ENCODE measurements at places on chromosomes 11 and 22.

DNA sequence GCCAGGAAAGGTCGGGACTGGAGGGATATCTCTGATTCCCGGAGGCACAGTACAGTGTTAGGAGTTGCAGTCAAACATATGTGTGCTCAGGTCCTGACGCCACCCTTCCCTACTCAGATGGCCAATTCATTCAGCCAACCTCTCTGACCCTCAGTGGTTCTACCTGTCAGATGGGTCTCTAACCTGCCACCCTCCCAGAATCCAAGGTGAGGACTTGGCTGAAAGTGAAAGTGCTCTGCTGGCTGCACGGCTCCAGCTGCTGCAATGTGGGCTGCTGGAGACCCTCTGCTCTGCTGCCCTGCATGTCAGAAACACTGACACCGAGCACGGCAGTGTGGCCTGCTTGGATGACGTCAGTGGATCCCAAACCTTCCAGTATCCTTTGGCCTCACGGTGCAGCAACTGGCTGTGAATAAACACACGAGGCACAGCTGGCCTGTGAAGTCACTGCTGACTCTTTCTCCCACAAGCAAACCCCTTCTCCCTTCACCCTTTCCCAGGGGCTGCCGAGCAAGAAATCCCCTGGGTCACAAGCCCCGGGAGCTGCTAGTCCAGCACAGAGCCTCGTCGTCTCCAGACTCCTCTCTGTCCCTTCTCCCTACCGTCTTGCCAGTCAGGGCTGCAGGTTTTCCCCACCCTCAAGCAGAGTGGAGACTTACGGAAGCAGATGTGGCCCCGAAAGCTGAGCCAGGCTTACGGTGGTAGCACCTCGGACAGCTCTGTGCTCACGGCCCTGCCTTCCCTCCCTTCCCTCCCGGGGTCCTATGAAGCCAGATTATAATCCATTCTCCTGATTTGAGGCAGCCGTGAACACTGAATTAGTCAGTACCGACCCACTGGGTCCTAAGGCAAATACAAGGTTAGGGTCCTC, 24.3 kb downstream of the KIAA0930 start:
- DNase-seq = no peak

GRCh38 chr11:61954851-61955421, 4.8 kb downstream of the BEST1 start:
- DNase-seq = no peak

- no peak for DNase-seq
Measured at GRCh38 chr11:118147502-118147901, 5.1 kb downstream of the SCN4B start.

- DNase-seq = no peak
Measured at GRCh38 chr11:134508219-134508990, 96.4 kb upstream of the B3GAT1 start.

DNA sequence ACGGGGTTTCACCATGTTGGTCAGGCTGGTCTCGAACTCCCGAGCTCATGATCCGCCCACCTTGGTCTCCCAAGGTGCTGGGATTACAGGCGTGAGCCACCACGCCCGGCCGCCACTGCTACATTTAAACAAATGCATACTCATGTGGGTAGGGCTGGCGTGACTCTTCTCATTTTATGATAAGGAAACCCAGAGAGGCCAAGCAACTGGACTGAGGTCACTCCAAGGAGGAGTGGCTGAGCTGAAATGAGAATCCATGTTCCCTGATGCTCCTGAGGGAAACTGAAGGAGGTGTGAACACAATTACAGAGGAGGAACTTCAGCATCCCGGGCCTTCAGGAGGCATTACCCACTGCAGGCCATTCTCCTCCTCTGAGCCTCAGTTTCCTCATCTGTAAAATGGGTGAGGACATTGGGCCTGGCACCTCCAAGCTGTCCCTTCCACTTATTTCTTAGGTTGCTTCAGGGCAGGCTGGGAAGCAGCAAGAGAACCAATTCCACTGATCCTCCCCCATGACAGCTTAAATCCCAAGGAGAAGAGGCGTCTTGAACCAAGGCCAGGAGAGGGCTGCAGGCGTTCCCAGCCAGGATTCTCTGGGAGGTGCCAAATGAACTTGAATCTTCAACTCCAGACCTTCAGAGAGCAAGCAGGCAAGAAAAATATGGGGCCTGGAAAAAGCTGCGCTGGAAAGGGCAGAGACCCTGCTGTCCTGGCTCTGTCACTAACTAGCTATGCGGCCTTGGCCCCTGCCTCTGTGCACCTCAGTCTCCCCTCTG, 2.9 kb downstream of the TST start:
- DNase-seq = no peak

DNA sequence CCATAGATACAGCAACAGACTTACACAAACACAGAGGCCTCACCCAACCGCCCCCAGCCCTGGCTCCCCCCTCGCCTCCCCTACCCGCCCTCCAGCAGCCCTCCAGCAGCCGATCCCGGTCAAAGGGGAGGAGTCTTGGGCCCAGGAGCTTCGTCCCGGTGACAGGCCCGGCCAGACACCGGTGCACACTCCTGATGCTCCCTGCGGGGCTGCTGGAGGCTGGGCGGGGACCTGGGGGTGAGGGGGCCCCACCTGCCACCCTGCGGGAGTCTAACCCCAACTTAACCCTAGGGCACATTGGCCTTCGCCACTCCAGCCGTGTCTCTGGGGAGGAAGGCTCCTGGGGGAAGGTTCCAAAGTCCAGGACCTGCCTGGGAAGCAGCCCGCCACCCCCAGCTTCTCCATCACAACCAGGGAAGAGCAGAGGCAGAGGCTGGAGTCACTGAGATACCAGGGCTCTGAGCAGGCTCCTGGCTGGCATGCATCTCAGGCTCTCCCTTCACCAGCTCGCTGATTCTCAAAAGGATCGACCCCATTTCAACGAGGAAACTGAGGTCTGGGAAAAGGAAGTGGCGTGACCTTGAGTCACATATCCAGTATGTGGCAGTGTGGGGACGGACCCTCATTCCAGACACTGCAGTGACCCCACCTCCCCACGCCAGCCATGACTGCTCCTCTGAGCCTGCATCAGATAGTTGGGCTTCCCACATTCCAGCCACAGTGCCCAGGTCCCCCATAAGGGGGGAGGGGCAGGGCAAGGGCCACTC, 14.4 kb downstream of the BCL9L start:
- DNase-seq = no peak

DNA sequence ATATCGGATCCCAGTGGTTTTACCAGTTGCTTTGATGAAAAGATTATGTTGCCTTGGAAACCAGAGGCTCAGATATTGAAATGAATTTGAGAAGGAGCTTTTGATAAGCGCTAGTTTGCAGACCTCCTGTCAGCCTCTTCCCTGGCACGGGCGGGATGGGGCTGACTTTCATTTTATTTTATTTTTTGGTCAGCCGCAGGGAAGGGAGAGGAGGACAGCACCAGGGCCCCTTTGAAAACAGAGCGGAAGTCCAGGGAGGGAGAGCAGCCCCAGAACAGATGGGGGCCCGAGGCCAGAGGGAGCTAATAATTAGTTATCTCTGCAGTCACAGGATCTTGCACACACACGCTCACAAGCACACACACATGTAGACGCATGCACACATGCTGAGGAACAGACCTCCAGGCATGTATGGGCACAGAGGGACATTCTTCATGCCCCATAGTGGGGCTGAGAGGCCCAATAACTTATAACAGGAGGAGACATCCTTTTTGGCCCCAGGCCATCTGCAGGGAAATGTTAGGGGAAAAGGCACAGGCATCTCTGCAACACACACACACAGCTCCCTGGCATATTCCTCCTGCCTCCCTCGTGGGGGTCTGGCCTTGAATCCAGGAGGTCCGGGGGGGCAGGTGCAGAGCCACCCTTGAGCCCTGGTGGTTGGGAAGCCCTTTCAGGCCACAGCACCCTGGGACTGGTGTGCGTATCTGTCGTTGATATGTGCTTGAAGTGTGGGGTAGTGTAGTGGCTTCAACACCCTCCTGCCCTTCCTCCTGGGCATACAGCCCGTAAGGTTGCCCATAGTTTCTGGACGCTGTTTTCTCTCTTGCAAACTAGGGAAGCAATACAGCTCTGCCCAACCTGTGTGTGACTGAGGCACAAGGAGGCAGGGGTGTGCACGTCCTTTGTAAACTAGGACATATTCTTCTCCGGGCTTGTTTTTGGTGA, 117.3 kb downstream of the CEP164 start:
- no peak for DNase-seq

DNA sequence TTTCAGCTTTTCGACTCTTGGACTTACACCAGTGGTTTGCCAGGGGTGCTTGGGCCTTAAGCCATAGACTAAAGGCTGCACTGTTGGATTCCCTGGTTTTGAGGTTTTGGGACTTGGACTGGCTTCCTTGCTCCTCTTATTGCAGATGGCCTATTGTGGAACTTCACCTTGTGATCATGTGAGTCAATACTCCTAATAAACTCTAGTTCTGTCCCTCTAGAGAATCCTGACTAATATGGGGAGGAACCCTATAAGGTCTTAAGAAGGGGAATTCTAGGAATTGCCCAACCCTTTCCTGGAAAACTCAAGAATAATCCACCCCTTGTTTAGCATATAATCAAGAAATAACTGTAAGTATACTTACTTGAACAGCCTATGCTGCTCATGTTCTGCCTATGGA, 491.8 kb downstream of the TMEM135 start:
- no peak for DNase-seq

DNA sequence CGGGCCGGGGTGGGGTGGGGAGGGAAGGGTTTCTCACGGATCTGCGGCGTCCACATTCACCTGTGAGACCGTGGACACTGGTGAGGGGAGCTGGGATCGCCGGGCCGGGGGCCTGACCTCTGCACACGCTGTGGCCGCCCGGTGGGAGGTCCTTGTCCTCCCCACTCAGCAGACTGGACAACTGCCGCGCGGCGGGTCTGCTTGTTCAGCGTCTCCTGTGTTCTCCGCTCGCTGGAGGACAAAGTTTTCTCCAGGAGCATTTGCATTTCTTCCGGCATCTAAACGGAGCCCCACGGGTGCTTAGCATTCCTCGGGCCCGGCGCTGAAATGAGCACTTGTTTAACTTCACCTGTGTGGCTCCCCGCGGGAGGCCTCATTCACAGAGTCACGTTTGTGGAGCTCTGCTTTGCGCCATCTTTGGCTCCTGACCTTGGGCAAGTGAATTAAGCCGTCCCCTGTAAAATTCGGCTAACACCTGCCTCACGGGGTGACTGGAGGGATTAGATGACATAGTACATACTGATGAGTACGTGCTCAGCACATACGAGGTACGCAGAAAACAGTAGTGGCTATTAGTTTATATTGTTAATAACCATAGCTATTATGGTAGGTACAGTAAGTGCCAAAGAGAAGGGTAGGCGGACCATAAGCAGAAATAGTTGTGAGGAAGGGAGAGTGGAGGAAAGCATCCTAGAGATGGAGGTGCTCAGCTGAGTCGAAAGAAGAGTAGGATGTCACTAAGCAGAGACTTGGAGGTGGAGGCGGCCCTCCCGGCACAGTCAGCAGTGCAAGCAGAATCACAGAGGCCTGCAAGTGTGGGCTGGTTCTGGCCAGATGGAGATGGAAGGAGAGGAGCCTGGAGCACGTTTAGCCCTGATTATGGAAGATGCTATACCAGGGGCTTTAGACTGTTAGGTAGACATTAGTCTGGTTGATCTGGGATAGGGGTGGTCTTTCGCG, 885 bp downstream of the TRMU start:
- DNase-seq = no peak

GRCh38 chr11:12154871-12155668, 44.7 kb downstream of the MICAL2 start:
- no peak for DNase-seq

- no peak for DNase-seq
Measured at GRCh38 chr11:68942095-68942620, 38.5 kb downstream of the IGHMBP2 start.
